ENCODE measurements at places on chromosomes 1 and 21.

DNA sequence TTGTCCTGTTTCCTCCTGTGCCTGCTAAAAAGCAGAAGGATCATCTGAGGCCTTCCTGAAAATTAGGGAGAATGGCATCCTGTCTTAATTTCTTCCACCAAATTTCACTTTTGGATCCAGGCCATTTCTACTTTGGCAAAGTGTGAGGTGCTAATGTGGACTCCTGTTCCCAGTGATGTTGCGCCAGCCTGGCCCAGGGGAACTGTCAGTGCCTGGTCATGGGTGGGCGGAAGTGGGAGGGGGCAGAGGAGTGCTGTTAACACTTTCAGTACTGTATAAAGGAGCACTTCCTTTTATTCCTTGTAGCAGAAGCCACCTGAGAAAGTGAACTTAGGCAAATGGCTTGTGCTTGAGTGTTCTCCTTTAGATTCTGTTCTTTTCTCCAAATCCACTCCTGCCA is 19.9 kb downstream of the ELAPOR1 start:
- DNase-seq: no peak

- no peak for DNase-seq
Observed at GRCh38 chr1:216679108-216679507, 44.1 kb downstream of the ESRRG start.

DNA sequence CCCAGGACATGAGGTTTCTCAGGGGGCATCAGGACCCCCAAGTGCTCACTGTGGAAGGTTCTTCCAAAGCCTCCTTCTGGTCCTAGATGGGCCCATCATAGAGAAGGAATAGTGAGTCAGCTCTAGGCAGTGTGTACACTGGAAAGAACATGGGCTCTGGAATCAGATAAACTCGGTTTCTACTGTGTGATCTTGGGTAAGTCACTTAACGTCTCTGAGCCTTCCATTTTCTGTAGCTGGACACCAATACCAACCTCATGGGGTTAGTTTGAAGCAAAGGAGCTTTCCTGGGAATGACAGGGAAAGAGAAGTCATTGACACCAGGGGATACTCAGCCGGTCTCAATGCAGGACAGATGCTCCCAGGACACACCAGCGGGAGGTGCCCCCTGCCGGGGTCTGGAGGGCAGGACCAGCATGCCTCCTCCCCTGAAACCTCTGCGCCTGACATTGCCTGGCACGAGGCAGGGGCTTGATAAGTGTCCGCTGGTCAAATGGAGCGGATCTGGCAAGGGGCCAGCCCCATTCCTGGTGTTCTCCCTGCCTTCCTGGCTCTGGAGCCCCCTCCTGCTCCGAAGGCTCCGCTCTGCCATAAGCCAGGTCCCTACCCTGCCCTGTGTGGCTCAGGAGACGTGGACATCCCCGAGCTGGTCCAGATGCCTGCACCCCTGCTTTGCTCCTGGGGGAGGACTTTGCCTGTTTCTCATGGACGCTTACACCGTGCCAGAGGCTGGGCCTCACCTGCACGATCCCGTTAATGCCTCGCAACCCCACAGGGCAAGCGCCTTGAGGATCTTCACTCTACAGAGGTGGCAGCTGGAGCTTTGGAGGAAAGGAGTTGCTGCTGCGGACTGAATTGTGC is 52.8 kb downstream of the EDN2 start:
- no peak for DNase-seq

GRCh38 chr1:171949316-171949715 is 108.0 kb downstream of the DNM3 start:
- no peak for DNase-seq

Measured in NCI-H345 (cell line).